ENCODE measurements at places on chromosomes 7 and 10.

- DNase-seq = no peak
These were observed 57.2 kb upstream of the SMNDC1 start for GRCh38 chr10:110361800-110362456.

DNA sequence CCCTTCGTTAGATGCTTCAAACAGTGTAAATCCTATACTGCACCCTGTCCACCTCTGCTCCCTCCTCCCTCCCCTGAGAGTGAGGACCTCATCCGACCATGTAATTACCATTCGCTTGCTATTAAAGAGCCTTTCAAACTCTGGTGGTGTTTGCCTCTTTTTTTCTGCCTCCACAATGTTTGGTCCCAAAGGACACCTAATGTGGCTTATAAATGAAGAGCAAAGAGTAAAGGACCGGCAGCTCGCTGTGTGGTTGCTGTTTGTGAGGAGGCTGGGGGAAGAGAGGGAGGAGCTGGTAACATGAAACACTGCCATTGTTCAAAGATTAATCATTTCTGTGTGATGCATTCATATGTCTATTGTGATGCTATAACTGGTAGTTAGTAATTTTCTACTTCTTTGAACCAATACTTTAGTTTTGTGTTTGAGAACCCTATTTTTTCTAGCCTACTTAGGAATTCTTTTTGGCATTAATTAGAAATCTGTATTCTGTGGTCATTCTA lies 27.9 kb downstream of the MTURN start:
- no peak for DNase-seq

GRCh38 chr7:116910383-116910782 lies 42.9 kb upstream of the ST7 start:
- DNase-seq = no peak

- no peak for DNase-seq
These were observed 263.0 kb downstream of the GRID1 start for GRCh38 chr10:86103391-86104101.

Data from HEK293T (cell line).